Cortex of kidney (tissue), 1 donor: ENCODE measurements at places on chromosomes 4 and X.

DNA sequence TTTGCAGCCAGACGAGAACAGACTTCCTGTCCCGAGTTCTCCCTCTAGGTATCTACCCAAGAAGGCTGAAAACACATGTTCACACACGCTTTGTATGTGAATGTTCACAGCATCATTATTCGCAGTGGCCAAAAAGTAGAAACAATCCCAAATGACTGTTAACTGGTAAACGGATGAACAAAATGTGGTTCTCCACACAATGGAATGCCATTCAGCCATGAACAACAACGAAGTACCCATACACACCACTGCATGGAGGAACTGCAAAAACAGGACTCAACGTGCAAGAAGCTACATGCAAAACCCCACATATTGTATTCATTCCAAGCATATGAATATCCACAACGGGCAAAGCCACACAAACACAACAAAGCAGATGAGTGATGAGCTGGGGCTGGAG is 45.0 kb downstream of the PDHA1 start:
- no peak for DNase-seq

- no peak for DNase-seq
Observed at GRCh38 chr4:3423952-3424351, 17.8 kb upstream of the HGFAC start.

GRCh38 chr4:7226439-7226838 is 34.1 kb downstream of the SORCS2 start:
- no peak for DNase-seq

DNA sequence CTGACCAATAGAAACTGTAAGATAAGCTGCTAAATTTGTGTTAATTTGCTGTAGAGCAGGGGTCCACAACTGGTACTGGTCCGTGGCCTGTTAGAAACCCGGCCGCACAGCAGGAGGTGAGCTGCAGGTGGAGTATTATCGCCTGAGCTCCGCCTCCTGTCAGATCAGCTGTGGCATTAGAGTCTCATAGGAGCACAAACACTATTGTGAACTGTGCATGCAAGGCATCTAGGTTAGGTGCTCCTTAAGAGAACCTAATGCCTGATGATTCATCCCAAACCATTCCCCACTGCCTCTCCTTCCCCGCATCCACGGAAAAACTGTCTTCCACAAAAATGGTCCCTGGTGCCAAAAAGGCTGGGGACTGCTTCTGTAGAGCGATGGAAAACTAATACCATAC is 19.7 kb downstream of the FBXW7 start:
- no peak for DNase-seq

DNA sequence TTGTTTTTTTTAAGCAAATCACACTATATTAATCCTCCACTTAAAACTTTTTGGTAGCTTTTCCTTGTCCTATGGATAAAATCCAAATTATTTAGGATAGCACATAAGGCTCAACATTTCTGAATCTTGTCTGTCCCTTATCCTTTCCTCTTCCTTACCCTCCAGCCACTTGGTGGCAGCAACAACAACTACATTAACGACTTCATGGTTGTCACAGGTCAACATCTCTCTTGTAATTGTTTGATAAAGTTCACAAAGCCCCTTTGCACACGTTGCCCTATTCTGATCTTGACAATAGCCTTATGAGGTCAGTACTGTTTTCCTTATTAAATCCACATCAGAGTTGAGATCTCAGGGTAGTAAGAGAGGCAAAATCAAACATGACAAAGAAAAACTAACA is 269.0 kb upstream of the PABPC4L start:
- DNase-seq: no peak

DNA sequence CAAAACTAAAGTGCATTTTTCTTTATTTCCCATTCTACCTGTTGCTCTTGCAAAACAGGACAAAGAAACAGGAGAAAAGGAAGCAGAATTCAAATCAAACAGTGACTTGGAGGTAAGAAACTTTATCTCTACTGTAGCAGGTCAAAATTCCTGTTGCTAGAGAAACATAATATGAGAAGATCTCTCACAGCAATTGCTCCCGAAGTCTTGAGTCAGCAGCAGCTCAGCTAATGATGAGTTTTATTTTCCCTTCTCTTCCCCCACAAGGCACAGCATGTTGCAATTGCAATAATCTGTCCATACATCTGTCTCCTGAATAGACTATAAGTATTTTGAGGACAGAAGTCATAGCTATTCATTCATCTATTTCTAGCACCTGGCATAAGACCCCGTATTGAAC is 112.7 kb downstream of the CLNK start:
- no peak for DNase-seq

- no peak for DNase-seq
Observed at GRCh38 chr4:140090215-140090731, 63.7 kb downstream of the MAML3 start.

- no peak for DNase-seq
Observed at GRCh38 chrX:118474586-118474985, 21.0 kb upstream of the DOCK11 start.

- no peak for DNase-seq
Observed at GRCh38 chr4:10983268-10983667, 298.7 kb upstream of the CLNK start.

- DNase-seq: no peak
Observed at GRCh38 chr4:26360273-26360672, 39.5 kb downstream of the RBPJ start.

DNA sequence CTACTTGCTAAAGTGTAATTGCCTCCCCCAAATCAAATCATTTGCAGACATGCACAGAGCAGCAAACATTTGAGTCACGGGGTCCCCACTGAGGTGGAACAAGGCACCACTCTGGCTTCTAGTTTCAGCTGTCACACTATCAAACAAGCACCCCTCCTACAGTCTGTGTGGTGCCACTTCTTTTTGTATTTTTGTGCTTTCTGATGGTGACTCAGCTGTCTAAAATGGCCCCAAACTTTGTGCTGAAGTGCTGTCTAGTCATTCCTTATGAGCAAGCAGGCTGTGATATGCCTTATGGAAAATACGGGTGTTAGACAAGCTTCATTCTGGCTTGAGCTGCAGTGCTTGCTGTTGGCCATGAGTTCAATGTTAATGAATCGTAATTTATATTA is 15.4 kb downstream of the IGFBP7 start:
- DNase-seq: no peak

- no peak for DNase-seq
Observed at GRCh38 chrX:102627640-102628039, 23.6 kb upstream of the GPRASP1 start.

DNA sequence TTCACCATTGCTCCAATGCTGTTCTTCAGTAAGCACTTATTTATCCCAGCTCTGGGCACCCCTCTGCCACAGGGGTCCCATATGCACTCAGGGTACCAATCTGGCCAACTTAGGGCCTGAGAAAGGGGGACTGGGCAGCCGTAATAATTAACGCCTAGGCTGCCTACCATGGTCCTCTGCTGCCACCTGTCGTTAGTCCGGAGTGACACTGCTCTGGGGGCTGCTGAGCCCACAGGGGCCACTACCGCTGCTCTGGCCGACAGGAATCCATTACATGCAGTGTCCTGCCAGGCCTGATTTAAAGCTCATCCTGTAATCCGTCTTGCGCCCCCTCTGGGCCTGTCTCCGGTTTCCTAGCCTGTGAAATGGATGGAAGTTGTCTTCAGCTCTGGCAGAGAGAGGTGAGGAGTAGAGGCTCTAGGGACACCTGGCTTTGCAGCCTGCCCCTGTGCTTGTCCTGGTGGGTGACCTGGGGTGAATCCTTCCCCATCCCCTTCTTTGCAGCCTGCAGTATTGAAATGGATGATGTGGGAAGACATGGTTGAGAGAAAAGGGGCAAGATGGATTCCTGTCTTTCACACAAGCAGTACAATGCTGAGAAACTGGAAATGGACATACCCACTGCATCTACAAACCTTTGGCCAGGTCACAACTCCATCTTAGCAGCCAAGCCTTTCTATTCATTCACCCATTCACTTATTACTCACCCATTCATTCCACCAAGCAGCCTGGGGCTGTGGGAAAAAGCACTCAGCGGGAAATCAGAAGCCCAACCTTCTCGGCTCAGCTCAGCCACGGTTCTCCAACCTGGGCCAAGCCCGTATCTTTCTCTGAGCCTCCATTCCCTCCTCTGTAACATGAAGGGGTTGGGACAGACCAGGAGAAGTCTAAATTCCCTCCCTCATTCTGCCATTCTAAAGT is 116.3 kb upstream of the NALF2 start:
- no peak for DNase-seq

GRCh38 chrX:39264023-39264422 is 462.8 kb downstream of the MID1IP1 start:
- no peak for DNase-seq

GRCh38 chr4:19925516-19925915 is 326.2 kb upstream of the SLIT2 start:
- DNase-seq: no peak

GRCh38 chrX:102652031-102652688 is 877 bp downstream of the GPRASP1 start:
- no peak for DNase-seq

DNA sequence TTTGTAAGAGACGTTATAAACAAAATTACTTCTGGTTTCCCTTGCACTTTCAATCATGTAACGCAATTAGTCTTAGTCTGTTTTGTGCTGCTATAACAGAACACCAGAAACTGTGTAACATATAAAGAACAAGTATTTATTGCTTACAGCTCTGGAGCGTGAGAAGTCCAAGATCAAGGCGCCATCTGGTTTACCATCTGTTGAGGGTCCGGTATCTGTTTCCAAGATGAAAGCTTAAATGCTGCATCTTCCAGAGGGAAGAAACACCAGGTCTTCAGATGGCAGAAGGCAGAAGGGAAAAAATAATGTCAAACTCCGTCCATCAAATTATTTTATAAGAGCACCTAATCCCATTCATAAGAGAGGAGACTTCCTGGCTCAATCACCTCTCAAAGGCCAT is 474.1 kb downstream of the PDGFC start:
- DNase-seq: no peak

DNA sequence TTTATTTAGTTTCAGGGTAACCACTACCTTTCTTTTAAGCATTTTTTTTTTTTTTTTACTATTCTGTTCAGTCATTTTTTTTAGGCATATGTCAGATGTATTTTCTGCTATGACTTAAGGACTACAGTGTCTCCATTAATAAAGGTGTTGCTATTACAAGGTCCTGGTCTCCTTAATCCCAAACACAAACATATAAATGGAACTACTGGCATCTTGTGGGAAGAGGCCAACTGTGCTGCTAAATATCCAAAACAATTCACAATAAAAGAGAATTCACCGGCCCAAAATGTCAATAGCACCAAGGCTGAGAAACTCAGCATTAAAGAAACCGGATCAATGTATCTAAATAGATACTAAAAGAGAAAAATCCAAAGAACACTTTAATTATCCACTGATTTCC is 26.4 kb downstream of the LCORL start:
- no peak for DNase-seq

- DNase-seq: no peak
Observed at GRCh38 chrX:9267415-9267814, 197.4 kb upstream of the TBL1X start.

DNA sequence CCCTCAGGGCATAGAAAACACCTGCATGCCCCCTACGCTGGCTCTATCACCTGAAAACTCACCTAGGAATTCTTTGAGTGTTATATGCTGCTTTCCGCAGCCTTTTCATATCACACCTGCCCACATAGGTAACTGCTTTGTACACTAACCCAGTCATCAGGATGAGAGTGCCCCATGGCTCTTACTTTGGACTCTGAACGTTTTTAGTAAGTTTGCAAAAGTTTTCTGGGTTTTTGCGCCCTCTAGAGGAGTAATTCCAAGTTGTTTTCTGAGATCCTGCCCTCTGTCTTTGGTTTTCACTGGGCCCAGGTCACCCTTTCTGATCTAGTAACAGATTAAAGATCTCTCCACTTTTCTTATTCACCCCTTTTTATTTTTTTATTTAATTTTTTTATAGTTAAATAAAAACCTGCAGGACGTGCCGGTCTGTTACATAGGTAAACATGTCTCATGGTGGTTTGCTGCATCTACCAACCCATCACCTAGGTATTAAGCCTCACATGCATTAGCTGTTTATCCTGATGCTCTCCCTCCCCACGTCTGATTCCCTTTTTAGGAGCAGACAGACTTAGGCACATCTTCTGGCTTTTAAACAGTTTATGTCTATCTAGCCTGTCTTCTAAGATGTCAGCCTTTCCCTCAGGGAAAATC is 139.2 kb downstream of the NWD2 start:
- no peak for DNase-seq

DNA sequence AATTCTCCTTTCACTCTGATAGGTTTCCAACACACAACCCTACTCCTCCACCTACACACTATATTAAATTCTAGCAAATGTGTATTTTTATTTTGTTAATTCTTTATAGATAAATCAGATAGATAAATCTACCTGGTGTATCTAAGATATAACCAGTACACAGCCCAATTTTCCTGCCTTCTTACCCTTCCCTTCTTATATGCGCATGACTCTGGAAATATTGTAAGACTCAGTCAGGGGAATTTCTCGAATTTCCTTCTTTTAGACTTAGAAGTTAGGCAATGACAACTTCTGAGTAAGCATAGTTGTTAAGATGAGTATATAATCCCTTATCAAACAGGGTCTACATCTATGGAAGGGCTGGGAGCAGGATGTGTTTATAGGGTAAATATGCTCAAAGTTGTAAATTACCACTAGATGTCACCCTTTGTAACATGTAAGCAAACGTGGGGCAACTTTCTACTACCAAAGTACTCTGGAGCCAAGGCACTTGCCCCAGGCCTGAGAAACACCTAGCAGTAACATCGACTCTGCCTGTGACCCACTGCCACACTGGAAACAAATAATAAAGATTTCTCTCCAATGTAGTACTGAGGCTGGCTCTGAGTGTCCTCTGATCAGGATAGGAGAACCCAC is 444.7 kb downstream of the IQCM start:
- DNase-seq: no peak

GRCh38 chr4:126262665-126263064 is 947.9 kb downstream of the FAT4 start:
- DNase-seq: no peak

DNA sequence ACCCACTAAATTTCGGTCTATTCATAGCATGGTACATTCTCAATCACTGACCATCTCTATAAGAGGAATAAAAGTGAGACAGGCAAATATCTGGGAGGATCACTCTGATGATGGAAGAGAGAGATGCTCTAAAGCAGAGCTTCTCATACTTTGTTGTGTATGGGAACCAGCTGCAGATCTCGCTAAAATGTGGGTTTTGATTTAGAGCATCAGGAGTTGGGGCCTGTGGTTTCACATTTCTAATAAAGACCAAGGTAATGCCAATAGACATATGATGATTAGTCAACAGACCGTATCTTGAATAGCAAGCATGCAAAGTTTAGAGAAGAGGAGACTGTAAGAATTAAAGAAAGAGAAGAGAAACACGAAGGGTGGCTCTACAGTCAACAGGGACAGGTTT is 107.4 kb upstream of the FTHL17 start:
- no peak for DNase-seq

- no peak for DNase-seq
Observed at GRCh38 chrX:55057675-55058249, 17.1 kb upstream of the PAGE2B start.

- no peak for DNase-seq
Observed at GRCh38 chr4:97504713-97505112, 638.6 kb downstream of the STPG2 start.

GRCh38 chr4:153809307-153809706 is 20.4 kb upstream of the SFRP2 start:
- no peak for DNase-seq
